Placental epithelial cell (primary cell): ENCODE measurements at places on chromosomes 2 and 18. TPM values are rescaled to one million over a fixed set of nuclear protein-coding genes. Genes with fewer than 3 reads are reported as not detected.

The RIF1 gene
- 27.1 and 29.1 TPM in 2 replicates for total RNA-seq

The ZC3H6 gene
- total RNA-seq: 5.7 and 7.1 TPM in 2 replicates

The PLCL1 gene
- total RNA-seq: under 0.01 and 0.11 TPM in 2 replicates

The CCDC141 gene
- total RNA-seq: not detected in 2 replicates

The MOGAT1 gene
- total RNA-seq: not detected in 2 replicates

The ANKRD29 gene
- 0.11 and 0.39 TPM in 2 replicates for total RNA-seq

The TUBA3E gene
- total RNA-seq: 0.22 and 0.39 TPM in 2 replicates

The NT5C1B gene
- total RNA-seq: not detected in 2 replicates

The SIGLEC15 gene
- total RNA-seq: not detected in 2 replicates

The EVX2 gene
- total RNA-seq: not detected in 2 replicates

The RND3 gene
- total RNA-seq: 95.8 and 111 TPM in 2 replicates

The AOX1 gene
- 3.5 and 23.0 TPM in 2 replicates for total RNA-seq
